CD4-positive, alpha-beta memory T cell (primary cell): ENCODE measurements at places on chromosomes 11 and 22. TPM values are rescaled to one million over a fixed set of nuclear protein-coding genes. Genes with fewer than 3 reads are reported as not detected.

Gene CD3G
- 205 TPM for total RNA-seq

Gene SLC16A8
- not detected for total RNA-seq

Gene MMP12
- total RNA-seq: not detected

Gene OR4A16
- not detected for total RNA-seq

Gene FAM180B
- total RNA-seq: not detected
